ENCODE measurements at places on chromosomes 13 and 19. TPM values are rescaled to one million over a fixed set of nuclear protein-coding genes. Genes with fewer than 3 reads are reported as not detected.

The SIGLEC7 gene
- 0.98 TPM for total RNA-seq

The WDR87 gene
- total RNA-seq: not detected

- DNase-seq: no peak
These were observed 911.3 kb upstream of the GPC6 start for GRCh38 chr13:92315265-92315664.

GRCh38 chr13:113902986-113903775 is 39.3 kb upstream of the GAS6 start:
- no peak for DNase-seq

DNA sequence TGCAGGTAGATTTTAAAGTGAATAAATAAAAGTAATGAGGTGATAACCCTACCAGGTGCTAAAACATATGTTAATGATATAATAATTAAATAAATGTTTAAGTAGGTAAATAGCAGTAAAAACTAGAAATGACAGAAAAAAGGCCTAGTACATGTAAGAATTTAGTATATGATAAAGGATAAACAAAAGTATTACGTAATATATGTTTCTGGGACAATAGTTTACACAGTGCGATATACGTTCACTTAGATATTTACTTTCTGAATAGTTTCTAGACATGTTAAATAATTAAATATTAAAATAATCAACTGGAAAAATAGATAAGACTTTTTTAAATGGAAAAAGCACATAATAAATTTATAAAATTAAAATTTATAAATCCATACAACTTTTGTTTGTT is 340.9 kb downstream of the LIG4 start:
- no peak for DNase-seq

GRCh38 chr13:102593466-102593865 is 3.3 kb upstream of the TPP2 start:
- DNase-seq: no peak

DNA sequence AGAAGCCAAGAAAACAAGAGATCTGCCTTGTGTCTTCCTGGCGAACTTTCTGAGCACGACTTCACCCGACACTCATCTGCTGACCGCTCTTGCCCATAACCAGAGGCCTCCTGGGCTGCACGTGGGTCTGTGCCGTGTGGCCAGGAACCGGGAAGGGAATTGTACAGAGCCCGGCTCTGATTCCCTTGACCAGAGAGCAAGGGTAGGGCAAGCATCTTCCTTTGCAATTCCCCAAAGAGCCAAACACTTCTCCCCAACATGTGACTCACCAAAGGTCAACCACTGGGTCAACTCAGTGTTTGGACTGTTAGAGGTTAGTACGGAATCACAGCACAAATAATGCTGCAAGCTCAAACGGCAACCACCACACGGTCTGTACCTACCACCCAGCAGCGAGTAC is 48.9 kb downstream of the KLF2 start:
- no peak for DNase-seq

GRCh38 chr19:18789422-18789869 is 1.7 kb downstream of the COMP start:
- no peak for DNase-seq
